ENCODE measurements at places on chromosomes 5 and 9.

DNA sequence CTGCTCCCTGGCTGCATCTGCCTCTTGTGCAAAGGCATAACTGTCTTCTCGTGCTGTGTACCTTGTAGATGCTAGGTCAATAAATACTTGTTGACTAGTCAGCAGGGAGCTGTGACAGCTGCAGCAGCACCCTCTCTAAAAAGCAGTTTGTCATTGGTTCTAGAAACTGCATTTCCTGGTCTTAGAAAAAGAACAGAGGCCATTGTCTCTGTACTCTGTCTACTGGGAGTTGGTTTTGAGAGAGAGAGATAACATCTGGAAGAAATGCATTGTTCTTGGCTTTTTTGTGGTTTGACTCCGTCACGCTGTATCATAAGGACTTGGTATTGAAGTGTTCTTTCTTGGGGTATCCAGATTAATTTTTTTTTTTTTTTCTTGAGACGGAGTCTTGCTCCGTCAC is 32.3 kb downstream of the SH3GLB2 start:
- peak; percentile 60 for DNase-seq

DNA sequence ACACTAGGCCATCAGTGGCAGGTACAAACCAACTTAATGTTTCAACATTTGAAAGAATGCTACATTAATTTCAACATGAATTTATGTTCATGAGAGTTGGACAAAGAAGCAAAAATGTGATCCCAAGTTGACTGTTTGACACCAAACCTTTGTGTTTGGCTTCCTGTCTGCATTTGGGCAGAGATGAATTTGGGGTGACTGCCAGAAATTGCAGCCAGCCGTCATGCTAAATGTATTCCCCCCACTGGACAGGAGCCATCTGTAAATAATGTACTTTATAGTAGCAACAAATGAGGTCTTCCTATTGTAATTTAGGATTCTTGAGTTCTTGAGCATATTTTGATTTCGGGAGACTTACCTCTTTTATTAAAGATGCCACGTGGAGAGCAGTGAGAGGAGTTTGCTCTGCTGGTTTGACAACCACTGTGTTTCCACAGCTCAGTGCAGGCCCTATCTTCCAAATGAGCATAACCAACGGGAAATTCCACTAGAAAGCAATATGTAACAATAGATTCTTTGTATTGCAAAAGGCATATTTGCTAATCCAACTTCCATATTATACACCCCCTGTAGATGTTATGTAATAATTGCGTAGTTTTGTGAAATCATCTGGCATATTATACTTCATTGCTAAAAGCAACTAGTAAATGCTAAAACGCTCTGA is 27.6 kb downstream of the ALDH1A1 start:
- DNase-seq = no peak

GRCh38 chr9:106883626-106884190 is 20.7 kb downstream of the ZNF462 start:
- DNase-seq = no peak

- no peak for DNase-seq
Observed at GRCh38 chr9:87869082-87869481, 13.6 kb upstream of the SPATA31E1 start.

DNA sequence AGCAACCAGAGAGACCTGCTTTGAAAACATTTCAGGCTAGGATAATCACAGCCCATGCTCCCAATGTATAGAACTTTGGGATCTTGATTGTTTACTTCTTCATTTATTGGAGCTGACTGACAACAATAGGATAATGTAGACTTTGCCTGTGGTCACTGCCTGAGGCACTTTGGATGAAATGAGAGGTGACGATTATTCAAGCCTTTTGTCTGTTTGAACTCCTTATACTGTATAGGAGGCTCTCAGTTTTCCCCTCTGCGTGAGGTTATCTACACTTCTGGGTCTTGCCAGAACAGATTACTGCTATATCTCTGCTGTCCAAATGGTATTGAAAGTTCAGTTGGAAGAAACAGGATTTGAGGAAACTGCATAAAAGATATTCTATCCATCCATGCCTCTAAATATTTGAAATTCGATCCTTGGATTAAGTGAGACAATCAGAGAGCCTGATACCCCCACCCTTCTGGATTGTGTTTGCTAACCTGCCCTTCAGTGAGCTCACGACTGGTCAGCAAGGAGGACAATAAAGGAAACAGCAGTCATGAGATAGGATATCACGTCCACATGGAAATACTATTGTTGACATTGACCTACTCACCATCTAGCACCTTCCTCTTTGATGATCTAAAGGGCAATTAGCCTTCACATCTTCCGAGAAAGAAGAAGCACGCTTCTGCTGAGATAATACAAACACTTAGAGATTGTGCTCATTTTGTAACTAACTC is 98.1 kb downstream of the DOCK8 start:
- no peak for DNase-seq

DNA sequence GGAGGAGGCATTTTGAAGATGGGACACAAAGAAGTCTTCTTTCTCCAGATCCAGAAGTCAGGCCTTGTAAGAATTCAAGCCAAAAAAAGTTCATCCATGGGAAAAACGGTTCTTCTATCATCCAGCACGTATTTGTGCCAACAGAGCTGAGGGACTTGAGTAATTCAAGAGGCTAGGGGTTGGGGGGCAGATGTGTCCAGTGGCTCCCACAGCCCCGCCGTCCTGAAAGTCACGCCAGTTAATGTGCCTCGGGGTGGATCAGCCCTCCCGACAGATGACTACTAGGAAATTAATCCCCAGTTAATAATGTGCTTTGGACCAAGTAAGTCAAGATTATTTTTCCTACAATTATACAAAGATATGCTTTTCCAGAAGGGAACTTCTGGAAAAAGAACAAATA is 23.4 kb downstream of the NREP start:
- no peak for DNase-seq

DNA sequence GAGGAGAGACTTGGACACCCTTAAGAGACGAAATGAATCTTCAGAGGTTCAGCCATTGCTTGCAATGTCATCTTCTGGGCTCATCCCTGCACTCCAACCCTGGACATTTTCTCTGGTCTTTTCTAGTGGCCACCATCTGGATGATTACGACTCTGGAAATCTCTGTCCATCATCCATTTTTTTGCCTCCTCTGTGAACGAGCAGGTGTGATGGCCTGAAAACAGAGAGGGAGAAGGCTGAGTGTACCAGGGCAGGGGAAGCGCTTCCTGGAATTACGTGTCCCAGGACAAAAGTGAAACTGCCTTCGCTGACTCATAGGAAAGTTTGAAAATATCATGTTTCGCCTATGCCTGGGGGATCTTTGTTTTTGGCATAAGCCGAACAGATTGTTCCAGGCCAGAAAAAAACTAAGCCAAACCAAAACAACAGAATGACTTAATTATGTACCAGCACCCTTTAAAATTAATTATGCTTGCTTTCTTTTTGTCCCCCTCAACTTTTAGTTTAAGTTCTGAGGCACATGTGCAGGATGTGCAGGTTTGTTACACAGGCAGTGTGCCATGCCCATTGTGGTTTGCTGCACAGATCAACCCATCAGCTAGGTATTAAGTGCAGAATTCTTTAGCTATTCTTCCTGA is 31.9 kb downstream of the ANKRD33B start:
- no peak for DNase-seq

DNA sequence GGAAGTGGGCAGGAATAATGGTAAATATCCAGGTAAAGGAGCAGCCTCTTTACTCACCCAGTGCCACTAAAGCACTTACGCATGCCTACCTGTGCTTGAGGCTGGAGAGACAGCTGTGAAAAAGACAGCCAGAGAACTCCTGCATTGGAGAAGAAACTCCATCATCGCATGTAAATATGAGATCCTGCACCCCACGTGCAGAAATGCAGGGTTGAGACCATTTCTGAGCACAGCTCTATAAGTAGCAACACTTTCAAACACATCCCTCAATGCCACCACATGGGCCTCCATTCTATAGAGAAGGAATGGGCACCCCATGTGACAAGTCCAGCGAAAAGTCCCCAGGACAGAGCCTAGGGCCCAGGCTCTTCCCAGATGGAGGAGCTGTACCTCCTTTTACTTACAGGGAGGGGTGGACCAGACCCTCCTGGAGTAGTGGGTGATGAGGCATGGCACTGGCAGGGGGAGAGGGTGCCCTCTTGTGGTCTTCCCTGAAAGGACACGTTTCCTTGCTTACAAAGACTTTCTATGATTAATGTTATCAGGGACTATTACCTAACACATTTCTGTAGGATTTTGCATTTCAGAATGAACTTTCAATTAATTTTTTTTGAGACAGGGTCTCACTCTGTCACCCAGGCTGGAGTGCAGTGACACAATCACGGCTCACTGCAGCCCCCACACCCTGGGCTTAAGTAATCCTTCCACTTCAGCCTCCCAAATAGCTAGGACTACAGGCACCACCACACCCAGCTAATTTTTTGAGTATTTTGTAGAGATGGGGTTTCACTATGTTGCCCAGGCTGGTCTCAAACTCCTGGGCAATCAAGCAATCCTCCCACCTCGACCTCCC is 55.3 kb upstream of the IL17B start:
- DNase-seq = peak; percentile 42

GRCh38 chr9:123784518-123784917 is 145.4 kb downstream of the DENND1A start:
- DNase-seq = no peak

DNA sequence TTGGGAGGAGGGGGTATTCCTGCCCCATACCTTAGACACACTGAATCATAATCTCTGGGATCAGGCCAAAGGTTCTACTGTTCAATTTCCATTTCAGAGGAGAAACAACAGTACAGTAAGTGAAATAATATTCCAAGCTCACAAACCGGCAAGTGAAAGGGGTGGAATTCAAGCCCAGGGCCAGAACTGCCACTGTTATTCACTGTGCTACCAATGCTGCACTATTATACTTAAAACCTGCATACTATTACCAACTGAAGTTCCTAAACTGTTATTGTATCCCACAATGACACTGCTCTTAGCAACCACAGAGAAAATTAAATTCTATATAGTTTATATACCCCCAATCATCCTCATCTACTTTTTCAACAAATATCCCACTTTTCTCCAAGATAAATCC is 24.6 kb downstream of the SSBP2 start:
- no peak for DNase-seq

DNA sequence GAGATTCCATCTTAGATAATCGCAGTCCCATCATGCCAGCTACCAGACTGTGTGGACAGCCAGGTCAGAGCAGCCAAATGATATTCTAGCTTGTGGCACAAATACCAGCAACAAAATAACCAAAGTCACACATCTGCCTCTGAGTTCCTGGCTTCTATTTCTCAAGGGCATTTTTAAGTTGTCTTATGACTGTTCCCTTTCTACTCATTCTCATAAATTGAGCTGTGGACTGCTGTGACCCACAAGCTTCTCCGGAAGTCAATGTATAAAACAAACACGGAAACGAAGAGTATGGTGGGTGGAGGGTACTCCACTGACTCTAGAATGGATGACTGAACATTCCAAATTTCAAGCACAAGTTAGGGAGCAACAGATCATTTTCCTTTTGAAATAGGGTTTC is 43.9 kb downstream of the PDCD1LG2 start:
- no peak for DNase-seq

GRCh38 chr5:32357658-32358057 is 44.9 kb upstream of the MTMR12 start:
- DNase-seq = no peak

DNA sequence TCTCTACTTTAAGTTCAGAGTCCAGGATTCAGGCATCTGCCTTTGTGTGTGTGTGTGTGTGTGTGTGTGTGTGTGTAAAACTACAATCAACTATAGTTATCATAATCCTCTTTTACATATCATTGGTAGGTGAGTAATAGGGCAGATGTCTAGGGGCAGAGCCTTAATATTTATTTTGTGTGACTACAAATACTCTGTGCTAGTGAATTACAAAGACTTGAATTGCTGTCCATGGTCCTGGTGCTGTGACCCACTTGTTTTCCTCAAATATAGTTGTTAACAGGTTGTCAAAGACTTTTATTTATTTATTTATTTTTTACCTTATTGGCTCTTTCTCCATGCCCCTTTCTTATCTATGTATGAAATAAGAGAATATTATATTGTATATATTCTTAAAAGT is 196.8 kb downstream of the ANXA1 start:
- no peak for DNase-seq

GRCh38 chr9:83346655-83347420 is 191.4 kb downstream of the FRMD3 start:
- DNase-seq = no peak

DNA sequence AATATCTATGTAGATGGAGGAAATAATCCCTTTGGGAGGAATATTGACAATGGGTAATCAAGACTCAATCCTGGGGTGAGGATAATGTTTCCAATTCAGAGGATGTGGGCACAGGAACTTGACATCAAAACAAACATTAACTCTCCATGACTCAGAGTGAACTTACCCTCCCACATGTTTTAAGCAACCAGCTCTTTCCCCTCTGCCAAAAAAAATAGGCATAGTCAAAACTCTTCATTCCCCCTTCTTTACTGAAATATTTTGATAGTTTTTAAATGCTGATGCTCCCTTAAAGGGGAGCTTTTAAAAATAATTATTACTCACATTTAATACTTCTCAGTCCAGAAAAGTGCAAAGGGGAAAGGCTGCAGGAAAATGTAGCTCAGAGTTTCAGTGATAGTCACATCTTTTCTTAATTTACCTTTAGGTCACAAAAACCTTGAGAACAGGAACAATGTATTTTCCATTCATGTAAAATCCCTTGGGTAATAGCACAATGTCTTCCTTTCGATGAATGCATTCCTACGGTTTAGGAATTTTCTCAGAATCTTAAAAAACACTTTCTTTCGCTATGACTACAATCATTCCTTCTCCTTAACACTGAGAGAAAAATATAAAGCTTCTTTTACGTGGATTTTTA is 298.4 kb upstream of the GRAMD2B start:
- DNase-seq = no peak

DNA sequence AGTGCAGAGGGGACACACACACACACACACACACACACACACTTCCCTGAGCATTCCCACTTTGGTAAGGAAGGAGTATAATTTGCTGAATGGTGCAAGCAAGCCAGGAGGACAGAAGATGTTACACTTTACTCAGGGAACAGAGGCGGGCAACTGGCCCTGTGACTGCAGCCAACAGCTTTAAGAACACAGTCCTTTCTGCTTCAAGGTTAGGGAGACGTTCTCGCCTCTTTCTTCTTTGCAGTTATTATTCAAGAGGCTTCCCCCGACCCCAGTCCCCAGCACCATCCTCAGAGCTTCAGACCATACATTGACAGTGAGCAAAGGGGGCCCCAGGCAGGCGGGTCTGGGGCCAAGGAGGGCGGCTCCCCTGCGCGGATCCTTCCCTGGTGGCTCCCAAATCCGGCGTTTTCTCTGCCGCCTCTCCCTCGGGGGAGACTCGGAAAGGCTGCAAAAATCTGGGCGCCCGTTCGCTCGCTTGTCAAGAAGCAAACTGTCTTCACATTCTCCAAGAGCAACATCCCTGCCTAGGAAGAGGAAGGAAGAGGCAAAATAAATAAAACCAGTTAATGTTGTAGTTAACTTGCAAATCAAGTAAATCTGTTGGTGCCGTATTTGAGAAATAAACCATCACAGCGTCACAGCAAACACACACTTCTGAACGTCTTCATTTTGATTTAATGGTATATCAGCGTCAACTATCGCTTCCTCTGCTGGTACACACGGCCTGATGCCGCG is 3.8 kb upstream of the LHX2 start:
- DNase-seq = no peak

GRCh38 chr9:34272101-34272541 is 56.9 kb downstream of the KIF24 start:
- no peak for DNase-seq

- DNase-seq = no peak
Observed at GRCh38 chr5:95969651-95970358, 8.2 kb upstream of the ELL2 start.

Measured in midbrain (tissue), 1 donor.